ENCODE measurements at places on chromosomes 7 and 10. TPM values are rescaled to one million over a fixed set of nuclear protein-coding genes. Genes with fewer than 3 reads are reported as not detected.

The GPRIN2 gene
- not detected for total RNA-seq

The RBP3 gene
- not detected for total RNA-seq

The ITPRID1 gene
- total RNA-seq, result not detected

The LIPJ gene
- not detected for total RNA-seq

The ZFAND2A gene
- total RNA-seq, result 11.7 TPM

The FAM221A gene
- total RNA-seq, result 2.9 TPM

The CACUL1 gene
- 32.3 TPM for total RNA-seq

The H2BK1 gene
- total RNA-seq, result not detected

The GHRHR gene
- not detected for total RNA-seq

The CRYGN gene
- 0.16 TPM for total RNA-seq

The SPAM1 gene
- total RNA-seq, result not detected

The PTN gene
- total RNA-seq, result 0.67 TPM
